ENCODE measurements at places on chromosomes 6 and 20.

DNA sequence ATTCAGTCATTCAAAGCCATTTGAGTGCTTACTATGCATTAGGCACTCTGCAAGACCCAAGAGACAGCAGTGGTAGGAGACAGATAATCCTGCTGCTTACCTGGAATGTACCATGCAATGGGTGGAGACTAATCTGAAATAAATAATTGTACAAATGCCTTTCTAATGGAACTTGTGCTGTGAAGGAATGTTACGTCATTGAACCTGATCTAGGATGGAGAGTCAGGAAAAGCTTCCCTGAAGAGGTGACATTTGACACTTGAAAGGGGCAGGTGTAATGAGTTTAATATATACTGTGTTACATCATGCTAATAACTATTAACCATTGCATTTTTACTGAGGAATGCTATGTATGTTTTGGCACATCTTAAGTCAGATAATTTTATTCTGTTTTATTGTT is 491.0 kb upstream of the FLRT3 start:
- DNase-seq, result no peak

GRCh38 chr20:6735942-6736845 is 31.3 kb upstream of the BMP2 start:
- no peak for DNase-seq

- no peak for DNase-seq
Measured at GRCh38 chr20:24667689-24668383, 198.4 kb downstream of the SYNDIG1 start.

DNA sequence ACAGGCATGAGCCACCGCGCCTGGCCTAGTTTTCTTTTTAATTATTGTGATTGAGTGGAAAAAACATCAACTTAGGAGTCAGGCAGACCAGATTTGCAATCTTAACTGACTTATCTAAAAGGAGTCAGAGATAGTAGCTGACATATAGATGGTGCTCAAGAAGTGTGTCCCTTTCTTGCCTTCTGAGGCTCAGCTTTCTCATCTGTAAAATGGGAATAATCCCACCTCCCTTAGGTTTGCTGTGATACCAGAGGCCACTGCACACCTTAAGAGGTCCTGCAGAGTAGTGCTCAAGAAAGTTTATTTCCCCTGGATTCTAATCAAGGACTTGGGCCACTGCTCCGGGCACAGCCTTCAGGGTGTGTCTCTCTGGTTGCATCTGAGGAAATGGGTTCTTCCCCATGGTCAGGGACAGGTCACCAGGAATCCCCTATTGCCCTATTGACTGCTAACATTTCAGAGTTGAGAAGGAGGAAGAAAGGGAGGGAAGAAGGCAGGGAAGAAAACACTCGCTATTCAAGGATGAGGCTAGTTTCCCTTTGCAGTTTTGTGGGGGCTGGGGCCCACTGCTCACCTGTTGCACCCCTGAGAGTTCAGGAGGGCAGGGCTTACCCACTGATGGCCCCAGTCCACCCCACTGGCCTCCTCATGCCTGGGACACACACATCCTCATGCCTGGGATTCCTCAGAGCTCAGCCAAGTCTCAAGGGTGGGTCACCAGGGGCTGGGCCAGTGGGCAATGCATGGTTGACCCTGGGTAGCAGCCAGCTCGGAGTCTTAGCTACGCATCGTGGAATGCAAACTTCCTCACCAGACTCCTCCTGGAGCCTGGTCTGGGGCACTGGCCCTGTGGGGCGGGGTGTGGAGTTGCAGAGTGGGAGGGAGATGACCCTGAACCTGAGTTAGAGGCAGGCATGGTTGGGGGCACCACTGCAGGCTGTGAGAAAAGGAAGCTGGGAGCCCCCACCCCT is 21.2 kb downstream of the C6orf132 start:
- DNase-seq, result no peak

DNA sequence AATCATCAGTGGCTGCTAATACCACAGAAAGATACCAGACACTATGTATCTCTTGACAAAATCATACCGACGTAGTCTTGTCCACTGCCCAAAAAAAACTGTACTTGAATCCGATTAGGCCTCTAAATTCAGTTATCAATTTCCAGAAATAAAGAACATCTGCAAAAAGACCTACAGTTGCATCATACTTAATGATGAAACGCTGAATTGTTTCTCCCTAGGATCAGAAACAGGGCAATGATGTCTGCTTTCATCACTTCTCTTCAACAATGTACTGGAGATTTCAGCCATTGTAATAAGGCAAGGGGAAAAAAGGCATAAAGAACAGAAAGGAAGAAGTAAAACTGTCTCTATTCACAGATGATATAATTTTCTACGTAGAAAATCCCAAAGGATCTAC is 152.0 kb downstream of the TASP1 start:
- DNase-seq, result no peak

GRCh38 chr6:95723638-95724037 is 146.3 kb downstream of the MANEA start:
- no peak for DNase-seq

DNA sequence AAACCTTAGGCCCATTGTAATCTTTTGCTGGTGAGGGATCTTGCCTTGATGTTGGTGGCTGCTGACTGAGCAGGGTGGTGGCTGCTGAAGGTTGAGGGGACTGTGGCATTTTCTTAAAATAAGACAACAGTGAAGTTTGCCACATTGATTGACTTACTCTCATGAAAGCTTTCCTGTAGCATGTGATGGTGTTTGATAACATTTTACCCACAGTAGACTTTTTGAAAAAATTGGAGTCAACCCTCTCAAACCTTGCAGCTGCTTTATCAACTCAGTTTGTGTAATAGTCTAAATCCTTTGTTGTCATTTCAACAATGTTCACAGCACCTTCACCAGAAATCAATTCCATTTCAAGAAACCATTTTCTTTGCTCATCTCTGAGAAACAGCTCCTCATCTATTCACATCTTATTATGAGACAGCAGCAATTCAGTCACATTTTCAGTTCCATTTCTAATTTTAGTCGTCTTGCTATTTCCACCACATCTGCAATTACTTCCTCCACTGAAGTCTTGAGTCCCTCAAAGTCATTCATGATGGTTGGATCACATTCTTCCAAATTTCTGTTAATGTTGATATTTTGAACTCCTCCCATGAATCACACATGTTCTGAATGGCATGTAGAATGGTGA is 37.2 kb downstream of the CST9L start:
- DNase-seq, result no peak

DNA sequence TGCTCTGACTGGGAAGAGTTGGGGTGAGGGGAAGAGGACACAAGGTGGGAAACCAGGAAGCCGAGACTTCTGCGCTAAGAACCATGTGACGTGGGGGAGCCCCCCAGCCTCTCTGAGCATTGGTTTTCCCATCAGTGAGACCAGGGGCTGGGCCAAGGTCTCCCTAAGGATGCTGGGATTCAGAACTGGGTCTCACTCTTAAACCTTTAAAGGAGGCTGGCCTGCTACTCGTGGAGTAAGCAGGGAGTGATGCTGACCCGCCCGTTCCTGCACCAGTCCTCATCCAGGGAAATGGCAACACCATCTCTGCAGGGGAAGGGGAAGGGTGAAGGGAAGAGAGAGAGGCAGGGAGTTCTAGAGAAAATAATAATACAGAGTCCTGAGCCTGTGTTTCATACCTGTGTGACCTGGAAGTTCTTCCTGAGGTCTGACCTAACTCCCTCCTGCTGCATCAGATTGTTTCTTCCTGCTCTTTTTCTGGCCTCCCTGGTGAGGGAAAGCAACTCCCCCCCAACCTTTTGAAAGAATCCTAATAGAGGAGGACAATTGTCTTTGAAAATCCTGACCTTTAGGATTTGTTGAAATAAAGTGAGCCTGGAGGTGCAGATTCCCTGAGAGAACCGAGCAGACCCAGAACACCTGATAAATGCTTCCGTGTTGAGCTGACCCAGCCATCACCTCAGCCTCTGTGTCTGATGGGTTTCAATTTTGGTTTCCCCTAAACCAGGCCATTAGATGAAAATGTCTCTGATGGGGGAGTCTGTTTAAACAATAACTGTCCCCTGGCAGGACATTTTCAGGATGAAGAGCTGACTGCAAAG is 3.0 kb upstream of the GRM4 start:
- no peak for DNase-seq

DNA sequence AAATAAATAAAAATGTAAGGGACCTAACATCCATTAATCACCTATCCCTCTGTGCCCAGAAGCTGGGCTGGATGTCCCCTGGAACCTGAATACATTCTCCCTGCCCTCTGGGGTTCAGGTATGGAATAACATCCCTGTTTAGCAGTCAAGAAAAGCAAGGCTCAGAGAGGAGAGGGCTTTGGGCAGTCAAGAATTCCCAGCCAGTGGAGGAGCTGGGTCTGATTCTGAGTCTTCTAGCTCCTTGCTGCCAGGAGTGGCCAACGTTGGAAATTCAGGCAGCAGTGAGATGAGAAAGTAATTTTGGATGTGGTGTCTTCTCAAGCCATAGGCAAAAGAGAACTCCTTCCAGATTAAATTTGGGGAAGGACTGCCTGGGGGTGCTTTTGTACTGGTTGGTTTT is 42.6 kb upstream of the ZNFX1 start:
- DNase-seq, result no peak

DNA sequence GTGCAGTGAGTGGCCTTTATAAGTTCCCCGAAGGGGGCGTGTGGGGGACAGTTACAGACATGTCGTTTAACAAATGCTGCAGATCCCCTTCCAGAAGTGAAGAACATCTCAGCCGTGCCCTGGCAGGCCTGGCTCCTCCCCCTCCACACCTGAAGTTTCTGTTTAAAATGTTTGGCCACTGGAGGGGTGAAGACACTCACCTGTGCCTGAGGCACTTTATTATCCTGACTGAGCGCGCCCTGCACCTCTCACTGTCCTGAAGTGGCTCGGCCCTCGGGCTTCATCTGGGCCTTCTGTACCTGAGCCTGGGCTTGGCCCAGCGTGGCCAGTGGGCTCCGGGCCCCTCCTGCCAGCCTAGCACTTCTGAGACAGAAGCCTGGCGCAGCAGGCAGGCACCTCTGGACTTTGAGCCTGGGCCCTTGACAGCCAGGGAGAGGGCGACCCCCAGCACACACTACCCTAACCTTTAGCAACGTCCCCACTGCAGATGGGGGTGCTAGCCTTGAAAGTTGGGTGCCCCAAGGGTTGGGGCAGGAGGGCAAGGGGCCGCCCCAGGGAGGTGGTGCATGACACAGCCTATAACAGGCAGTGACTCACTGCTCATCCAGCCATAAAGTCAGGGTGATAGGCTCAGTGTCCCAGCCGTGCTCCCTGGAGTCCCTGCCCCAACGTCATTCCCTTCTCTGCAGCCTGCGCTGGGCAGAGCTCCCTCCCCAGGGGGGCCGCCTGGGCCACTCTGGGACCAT is 13.6 kb upstream of the GATA5 start:
- no peak for DNase-seq

DNA sequence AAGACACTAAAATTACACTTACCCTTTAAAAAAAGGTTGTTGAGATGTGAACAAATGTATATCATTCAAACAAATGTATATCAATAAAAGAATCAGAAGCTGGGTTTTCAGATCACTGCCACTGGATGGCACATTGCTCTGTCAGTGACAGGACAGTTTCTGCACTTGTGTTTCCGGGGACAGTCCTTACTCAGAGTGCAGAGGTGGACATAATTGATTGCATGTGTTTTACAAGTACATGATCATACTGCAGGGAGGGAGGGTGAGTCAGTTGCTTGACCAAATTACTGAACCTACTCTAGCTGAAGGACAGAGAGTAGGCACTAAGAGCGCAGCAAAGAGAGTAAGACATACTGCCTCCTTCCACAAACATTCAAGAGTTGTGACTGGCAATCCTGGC is 302.3 kb downstream of the TENT5A start:
- no peak for DNase-seq

DNA sequence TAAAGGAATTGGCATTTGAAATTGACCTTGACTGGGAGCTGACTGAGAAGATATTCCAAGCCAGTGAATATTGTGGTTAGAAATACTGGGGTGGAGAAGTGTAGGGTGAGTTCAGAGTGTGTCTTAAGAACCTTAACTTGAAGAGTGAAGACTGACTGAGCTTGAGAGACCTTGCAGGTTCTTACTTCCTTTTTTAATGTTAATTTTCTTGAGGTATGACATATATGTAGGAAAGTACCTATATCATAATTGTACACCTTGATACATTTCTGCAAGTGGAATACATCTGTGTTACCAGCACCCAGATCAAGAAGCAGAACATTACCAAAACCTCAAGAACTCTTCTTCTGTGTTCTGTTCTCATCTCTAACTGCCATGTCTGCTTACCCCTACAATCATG is 11.0 kb downstream of the DHX35 start:
- no peak for DNase-seq

DNA sequence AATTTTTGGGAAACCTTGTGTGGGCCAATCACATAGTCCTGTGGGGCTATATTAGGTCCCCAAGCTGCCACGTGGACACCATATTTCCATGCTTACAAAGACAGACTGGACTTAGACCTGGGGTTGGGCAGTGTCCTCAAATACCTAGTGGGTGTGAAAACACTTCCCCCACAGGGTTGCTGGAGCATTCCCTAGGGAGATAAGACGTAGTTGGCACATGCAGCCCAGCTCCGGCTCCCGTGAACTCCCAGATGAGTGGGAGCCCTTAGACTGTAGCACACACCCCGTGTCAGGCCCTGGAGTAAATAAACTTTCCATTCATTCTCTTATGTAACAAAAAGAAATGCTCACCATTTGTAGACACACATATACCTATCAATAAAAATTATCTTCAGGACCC is 14.2 kb downstream of the KCNG1 start:
- DNase-seq, result no peak

DNA sequence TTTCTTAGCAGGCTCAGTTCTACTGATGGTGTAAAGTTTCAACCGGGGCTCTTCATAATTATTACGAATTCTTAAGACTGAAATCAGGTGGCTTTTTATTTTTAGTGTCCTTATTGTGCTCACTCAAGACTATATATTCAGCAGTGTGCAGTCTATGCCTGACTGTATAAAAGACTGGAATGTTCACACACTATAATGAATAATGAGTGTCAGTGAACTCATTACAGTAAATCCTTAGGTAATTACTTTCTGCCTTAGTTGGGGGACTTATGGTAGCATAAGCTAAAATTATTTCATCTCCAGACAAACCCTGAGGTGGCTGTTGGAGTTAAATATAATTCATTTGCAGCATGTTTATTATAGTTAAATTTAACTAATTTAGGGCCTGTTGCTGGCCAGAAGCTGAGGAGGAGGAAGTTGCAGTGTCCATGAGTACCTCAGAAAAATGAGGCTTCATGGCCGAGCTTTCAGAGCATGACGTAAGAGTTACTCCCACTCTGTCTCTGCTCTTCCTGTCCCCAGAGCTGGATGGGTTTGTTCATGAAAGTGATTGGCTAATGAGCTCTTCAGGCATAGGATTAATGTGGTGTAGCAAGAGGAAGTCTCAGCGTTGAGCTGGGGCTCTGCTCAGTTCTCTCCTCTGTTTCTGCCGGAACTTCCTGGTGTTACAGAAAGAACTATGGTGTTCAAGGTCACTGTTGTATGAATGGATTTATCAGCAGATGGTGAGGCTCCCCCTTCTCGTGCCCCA is 335.7 kb downstream of the NRN1 start:
- DNase-seq, result no peak

Measured in mesothelial cell of epicardium (in vitro differentiated cells).